ENCODE measurements at places on chromosomes 1 and 21.

DNA sequence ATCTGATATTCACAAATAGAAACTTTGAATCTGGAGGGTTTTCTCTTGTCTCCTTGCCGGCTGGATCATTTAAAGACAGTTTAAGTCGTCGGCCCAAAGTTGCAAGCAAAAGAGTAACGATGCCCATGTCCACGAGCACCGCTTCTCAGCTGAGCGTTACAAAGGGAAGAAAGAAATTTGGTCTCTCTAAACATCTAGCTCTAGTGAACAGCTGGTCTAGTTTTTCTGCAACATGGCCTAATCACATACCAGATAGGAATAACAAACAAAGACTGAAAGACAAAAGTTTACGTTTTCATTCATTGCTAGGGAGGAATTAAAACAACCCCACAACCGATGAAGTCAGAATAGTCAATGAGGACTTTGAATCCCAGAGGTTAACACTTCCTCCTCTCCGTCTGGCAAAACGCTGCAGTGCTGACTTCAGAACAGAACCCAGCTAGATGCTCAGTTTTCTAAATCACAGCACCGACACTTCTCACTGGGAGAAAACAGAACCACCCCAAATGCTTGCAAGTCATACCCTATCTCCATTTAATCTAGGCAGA, 69.4 kb downstream of the NTPCR start:
- no peak for DNase-seq

DNA sequence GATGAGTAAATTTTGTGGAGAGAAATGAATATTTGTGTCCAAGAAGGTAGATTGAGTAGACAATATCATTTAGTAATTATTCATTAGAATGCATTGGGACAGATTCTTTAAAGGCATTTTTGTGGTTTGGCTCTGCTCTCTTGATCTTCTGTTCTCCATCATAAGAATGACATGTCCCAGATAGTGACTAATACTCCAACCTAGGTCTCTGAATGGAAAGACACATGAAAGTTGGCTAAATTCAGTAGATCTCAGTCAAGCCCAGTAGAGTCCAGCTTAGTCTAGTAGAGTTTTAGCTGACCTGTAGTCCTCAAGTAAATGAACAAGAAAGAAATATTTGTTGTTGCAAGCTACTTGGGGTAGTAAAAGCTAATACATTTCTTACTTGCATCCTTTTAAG, 61.8 kb upstream of the DNAH14 start:
- no peak for DNase-seq

- DNase-seq = no peak
Measured at GRCh38 chr21:41831866-41832595, 47.1 kb downstream of the PRDM15 start.

GRCh38 chr1:208250613-208251012, 6.4 kb upstream of the PLXNA2 start:
- DNase-seq = no peak

- DNase-seq = no peak
Measured at GRCh38 chr1:30008372-30008997, 714.9 kb downstream of the MATN1 start.

- no peak for DNase-seq
Measured at GRCh38 chr21:32712043-32712442, 15.8 kb downstream of the SYNJ1 start.

- DNase-seq = no peak
Measured at GRCh38 chr1:241684108-241684507, 32.0 kb downstream of the WDR64 start.

- peak; percentile 20 for DNase-seq
Measured at GRCh38 chr1:146032631-146033219, 11.2 kb upstream of the HJV start.

GRCh38 chr1:36511804-36512798, 29.4 kb upstream of the CSF3R start:
- DNase-seq = no peak

- DNase-seq = no peak
Measured at GRCh38 chr1:67815303-67816094, 17.8 kb downstream of the GNG12 start.

DNA sequence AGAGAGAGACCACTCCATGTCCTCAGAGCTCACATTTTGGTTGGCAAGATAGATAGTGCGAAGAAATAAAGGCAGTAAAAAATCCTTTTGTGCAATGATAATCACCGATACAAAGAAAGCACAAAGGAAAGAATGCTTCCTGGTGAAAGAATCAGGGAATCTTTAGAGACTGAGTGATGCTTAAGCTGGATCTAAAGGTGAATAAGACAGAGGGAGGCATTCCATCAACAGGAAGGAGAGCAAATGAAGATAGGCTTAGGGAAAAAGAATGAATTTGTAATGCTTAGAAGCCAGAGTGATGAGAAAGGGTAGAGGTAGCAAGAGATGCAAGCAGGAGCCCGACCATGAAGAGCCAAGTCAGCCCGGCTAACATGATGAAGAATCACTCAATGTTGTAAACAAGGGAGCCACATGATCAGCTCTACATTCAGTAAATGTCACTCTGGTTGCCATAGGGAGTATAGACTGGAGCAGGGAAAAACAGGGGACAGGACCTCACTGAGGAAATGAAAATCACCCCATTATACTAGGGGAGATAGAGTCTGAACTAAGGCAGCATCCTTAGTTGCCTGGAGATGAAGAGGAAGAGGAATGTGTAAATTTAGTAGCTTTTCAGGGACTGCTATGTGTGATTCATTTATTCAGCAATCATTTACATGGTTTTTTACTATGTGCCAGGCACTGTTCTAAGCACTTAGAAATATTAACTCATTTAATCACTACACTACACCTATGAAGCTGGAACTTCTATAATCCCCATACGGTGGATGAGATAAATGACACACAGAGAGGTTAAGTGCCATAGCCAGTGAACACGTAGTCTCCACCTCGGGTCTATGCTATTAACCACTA, 402.6 kb upstream of the NFIA start:
- DNase-seq = no peak

GRCh38 chr1:164796916-164797315, 237.9 kb downstream of the PBX1 start:
- no peak for DNase-seq

Data from NCI-H2081 treated with DMSO at 0.1 percent for 48 hours (cell line).